Cardiac septum (tissue), 1 donor: ENCODE measurements at places on chromosomes 1 and 21.
A peak's percentile ranks its signal among the peaks of the same experiment; 100 is the strongest.

GRCh38 chr1:921011-921837 lies 2.5 kb upstream of the SAMD11 start:
- no peak for DNase-seq

DNA sequence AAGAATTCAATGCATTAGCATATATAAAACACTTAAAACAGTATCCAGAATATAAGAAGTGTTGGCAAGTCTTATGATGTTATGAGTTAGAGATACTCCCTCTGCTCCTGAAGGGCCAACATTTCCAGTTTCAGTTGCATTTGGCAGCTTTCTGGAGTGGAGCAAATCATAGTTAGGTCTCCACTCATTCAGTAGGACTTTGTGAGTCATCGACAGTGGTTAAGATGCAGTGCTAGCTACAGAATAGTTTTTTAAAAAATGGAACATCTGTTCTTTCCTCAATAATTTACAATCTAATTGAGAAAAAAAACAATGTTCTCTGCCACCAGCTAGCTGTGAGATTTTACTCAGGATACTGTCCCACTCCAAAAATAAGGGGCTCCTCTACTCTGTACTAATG lies 389.1 kb downstream of the HLX start:
- no peak for DNase-seq

DNA sequence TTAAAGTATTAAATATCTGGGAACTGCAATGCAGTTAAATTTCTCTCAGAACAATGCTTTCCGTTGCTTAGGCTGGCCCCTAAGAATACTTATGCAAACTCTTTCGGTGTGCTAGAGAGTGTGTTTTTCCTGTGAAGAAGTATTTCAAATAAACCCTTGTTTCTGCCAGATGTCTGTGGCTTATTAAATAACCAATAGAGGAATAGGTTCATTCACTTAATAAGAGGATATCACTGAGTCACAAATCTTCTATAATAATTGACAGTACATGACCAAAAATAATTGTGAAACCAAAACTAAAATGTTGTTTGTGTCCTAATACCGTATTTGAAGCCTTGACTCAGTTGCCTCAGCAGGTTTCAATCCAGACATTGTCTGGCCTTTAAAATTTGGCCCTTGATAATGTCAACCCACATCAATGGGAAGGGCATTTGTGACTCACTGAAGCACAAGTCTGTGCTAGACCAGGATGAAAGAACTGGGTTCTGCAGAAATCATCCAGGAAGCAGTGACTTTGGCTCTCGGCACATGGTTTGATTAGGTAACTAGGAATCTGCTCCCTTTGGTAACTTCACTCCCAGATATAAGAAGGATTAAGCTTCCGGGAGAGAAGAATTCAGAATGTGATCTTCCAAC lies 104.2 kb upstream of the BARHL2 start:
- no peak for DNase-seq

DNA sequence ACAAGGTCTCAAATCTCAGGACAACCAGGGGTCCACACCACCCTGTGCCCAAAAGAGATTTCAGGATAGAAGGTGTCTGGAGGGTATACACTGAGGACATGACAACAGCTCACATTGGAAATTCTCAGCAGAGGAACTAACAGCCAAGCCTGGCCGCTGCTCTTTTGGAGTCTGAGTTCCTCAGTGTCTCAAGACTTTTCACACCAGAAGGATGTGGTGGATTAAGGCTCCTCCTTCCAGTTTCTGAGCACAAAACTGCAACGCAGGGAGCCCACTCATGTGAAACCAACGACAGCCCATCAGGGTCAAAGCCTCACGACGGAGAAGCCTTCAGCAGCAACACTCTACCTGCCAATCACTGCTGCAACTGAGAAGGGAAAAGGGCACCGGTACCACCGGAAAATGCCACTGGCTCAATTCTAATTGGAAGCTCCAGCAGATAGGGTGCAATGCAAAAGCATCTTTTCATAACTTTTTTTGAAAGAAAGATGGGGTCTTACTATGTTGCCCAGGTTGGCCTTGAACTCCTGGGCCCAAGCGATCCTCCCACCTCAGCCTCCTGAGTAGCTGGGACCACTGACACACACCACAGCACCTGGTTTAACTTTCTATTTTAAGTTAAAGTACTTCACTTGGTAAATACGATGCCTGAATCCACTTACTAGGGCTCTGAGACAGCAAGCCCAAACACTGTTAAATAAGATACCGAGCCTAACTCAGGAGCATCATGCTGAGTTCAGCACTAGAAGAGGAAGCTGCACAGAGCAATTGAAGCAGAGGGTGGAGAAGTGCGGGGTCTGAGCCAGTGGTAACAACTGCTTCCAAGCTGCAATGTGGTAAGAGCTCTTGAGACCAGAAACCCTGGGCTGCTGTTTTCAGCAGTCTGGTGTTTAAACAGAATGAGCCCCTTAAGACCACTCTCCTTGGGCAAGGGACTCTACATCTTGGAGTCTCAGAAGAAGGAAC lies 7.8 kb downstream of the CAPZB start:
- DNase-seq, result no peak

- no peak for DNase-seq
Observed at GRCh38 chr1:162026881-162027280, 3.2 kb upstream of the OLFML2B start.

DNA sequence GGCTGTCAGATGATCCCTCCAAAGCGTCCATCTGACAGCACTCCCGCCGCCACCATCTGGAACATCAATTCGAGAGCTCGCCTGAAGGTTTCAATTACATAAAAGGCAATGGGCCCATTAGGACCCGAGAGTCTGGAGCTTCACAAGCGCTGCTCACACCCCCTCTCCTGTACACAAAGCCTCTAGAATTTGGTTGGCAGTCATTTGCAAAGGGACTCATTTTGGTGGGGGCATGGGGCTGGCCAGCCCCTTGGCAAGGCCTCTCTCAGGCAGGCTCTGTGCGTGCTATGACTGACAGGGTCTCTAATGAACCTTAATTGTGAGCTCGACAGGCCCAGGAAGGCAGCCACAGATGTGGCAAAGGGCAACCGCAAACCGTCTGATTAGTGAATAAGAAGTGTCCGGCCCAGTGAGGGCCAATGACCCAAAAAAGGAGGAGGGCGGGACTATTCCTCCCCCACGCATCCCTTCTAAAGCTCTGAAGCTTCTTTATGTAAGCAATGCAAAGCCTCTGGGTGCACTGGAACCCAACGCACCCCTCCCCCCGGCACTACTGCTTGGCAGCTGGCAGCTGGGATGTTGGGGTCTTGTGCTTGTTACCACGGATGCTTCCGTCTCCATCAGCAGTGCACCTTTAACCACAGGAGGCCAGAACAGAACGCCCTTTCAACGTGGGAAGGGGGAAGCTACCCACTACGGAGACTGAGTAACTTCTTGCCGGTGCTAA lies 79.4 kb downstream of the CAPZB start:
- no peak for DNase-seq

DNA sequence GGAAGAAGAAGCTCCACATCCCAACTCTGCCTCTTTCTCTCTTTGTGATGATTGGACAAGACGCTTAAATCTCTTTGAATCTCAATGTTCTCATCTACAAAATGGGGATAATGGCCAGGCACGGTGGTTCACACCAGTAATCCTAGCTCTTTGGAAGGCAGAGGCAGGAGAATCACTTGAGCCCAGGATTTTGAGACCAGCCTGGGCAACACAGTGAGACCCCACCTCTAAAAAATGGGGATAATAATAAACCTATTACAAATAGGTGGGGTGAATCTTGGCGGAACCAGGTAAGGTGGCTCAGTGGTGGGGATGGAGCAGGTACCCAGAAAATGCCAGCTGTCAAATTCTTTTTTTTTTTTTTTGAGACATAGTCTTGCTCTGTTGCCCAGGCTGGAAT lies 29.4 kb upstream of the ARHGEF10L start:
- no peak for DNase-seq

- DNase-seq, result no peak
Observed at GRCh38 chr1:93671099-93671621, 10.5 kb downstream of the BCAR3 start.

- DNase-seq, result no peak
Observed at GRCh38 chr1:205751036-205751651, 1.2 kb upstream of the NUCKS1 start.

DNA sequence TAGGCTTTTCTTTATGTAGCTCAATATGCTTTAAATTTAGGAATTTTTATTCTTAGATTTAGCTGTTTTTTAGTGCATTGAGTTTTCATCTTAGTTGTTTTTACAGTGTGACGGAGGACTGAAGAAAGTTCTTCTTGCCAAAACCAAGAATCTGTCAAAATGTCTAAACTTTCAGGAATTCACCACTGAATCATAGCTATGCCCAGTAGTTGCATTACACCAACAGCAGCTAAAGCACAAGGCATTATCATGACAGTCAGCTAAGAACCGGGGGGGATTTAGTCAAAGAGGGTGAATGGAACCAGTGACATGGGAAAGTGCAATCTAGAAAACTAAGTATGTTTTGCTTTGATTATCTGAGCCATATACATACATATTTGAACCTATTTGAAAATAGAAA lies 6.5 kb upstream of the C1orf146 start:
- DNase-seq, result no peak

- no peak for DNase-seq
Observed at GRCh38 chr1:8510041-8510823, 192.3 kb downstream of the SLC45A1 start.

DNA sequence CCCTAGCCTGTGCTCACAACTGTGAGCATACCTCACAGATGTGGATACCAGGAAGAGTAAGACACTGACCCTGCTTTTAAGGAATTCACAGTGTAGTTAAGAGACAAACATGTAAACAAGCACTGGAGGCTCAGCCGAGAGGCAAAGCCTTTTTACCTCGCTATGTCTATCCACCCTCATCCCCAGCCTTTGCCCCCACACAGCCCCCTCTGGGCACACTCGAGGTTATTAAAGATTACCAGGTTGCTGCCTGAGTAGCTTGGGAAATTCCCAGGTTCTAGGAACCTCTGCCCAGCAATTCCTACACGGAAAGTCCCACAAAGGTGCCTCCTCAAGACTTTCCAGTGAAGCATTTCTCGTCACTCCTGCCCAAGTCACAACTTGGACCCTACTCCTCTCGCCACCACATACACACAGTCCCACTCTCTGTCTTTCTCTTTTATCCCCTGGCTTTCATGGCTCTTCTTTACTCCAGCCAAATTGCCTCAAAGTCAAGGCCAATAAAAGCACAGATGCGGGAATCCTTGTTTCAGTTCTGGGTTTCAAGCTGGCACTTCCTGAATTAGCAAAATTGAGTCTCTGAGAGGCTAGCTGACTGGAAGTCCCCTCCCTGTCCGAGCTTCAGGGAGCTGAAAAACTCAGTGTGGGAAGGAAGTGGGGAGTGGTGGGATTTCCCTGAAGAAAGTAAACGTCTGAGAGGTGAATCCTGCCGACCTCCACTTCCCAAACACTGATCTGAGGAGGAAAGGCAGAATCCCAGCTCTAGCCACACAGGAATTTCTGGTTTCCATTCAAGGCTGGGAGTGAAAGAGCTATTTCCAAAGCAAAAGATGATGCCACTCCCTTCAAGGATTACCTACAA lies 7.6 kb downstream of the DENND2D start:
- no peak for DNase-seq

DNA sequence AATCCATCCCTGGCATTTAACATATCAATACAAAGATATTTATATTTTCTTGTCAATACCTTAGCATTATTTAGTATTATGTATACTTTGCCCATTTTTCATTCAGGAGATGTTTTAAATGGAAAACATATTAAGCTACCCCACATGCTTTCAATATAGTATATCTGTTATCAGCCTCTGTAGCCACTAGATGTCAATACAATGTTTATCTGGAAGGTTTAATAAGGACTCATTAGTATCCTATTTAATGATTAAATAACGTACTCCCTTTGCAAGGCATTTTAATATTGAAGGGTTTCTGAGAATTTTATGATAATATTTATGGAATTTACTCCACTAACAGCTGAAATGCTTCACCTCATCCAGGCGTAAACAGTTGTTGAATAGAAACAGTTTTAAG lies 329.5 kb upstream of the ADGRL2 start:
- no peak for DNase-seq

GRCh38 chr1:62299426-62300200 lies 19.6 kb downstream of the KANK4 start:
- no peak for DNase-seq

GRCh38 chr1:92482665-92483609 lies 3.8 kb downstream of the GFI1 start:
- no peak for DNase-seq

GRCh38 chr1:205925736-205926135 lies 17.5 kb downstream of the SLC26A9 start:
- DNase-seq, result peak; percentile 57

DNA sequence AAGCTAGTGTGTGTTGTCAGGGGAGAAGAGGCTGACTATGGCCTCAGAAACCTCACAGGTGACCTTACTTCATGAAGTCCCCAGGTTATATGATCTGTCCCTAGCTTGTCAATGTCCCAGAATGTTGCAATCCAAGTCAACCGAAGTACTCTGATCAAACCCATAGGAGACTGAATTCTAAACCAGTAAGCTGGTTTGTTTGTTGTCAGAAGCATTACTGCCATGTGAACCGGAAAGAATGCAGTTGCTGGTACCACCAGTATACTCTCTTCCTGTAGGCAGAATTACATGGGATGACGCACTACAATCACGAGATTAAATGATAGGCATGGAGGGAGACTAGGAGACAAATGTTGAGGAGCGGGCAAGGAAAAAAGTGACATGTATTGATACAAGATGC lies 26.1 kb upstream of the MAN1A2 start:
- no peak for DNase-seq

GRCh38 chr1:185627761-185628501 lies 106.3 kb upstream of the HMCN1 start:
- DNase-seq, result no peak

DNA sequence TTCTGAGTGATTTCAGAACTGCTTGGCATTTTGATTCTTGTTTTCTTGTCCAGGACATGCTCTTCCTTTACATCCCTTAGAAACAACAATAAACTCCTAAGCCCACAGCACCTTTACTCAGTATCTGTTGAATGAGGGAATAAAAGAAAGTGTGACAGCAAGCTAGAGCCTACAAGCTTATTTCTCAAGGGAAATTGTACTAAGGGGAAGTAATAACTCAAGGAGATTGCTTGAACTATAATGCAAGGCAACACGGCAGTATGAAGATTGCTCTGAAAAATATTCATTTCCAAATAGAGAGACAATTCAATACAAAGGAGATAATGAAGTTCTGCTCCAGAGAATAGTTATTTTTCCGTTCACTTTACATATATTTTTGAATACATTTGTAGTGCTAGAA lies 6.5 kb downstream of the OR6P1 start:
- no peak for DNase-seq

DNA sequence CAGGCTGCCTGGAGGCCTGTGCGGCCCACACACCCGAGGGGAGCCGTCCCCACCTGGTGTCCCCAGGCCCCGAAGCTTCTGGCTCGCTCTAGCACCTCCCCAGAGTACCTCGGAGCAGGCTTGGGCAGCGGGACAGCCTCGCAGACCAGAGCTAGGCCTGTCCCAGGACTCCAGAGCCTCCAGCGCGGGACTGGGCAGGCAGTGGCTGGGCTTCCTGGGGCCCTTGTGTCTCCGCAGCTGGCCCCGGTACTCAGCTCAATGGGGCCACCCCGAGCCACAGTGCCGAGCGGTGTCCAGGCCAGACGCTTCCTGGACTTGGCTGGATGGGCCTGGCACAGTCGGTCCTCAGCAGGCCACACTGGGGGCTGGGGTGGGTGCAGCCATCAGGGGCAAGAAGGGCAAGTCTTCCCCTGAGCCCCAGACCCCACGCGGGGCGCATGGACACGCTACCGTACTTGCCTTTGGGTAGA lies 4.9 kb downstream of the SCNN1D start:
- no peak for DNase-seq
